ENCODE measurements at places on chromosomes 12 and 14.

- DNase-seq, result no peak
These were observed 124.8 kb downstream of the TMTC3 start for GRCh38 chr12:88266806-88267360.

DNA sequence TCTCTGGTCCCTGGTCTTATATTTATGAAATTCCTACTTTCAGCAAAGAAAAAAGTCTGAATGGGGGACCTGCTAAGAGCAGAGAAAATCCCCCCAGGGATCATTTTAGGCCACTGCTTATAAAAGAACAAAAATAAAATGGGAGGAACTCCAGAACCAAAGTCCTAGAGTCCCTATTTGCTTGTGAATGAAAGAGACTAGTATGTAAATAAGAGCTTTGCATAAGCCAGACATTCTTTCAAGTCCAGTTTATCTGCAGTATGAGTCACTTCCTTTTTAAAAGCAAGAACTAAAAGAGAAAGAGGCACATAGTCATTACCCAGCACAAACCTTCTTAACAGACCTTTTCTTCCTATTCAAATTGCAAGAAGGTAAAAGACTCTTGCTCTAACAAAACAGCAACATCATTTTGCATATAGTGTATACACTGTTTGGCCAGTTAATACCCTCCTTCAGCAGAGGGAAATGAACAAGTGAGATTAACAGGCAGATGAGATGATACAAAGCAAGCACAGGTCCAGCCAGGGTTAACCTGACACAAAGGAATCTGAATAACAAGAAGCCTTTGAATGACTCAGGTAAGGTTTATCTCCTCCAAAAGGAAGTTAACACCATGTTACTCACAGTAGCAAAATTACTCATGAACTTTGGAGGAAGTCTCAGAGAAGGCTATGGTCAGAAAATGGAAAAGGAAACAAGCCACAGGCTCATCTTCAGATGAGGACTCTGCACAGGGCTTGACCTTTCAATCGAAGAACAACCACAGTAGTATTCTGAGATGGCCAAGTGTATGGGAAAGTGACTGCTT, 87.3 kb downstream of the PHLDA1 start:
- DNase-seq, result no peak

- DNase-seq, result peak; percentile 29
These were observed 63.2 kb upstream of the RFX4 start for GRCh38 chr12:106519607-106520021.

- no peak for DNase-seq
These were observed 7.0 kb downstream of the MTHFD1 start for GRCh38 chr14:64394977-64395633.

GRCh38 chr12:114414866-114415524, 9.1 kb upstream of the TBX5 start:
- no peak for DNase-seq

DNA sequence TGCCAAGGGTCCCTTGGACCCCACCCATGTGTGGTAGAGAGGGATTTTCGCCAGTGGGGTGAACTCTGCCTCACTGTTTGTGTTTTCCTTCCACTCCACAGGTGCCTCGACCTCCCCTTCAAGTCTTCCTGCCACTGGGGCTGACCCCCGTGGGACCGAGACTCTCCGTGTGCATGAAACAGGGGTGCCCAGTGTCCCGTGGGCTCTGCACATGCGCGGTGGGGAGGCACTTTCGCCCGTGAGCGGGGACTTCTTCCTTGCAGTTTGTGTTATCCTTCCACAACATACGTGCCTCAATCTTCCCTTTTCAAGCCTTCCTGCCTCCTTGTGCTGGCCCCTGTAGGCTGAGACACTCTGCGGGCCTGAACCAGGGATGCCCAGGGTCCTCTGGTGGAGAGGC, 362.4 kb downstream of the ALG10 start:
- DNase-seq, result no peak

DNA sequence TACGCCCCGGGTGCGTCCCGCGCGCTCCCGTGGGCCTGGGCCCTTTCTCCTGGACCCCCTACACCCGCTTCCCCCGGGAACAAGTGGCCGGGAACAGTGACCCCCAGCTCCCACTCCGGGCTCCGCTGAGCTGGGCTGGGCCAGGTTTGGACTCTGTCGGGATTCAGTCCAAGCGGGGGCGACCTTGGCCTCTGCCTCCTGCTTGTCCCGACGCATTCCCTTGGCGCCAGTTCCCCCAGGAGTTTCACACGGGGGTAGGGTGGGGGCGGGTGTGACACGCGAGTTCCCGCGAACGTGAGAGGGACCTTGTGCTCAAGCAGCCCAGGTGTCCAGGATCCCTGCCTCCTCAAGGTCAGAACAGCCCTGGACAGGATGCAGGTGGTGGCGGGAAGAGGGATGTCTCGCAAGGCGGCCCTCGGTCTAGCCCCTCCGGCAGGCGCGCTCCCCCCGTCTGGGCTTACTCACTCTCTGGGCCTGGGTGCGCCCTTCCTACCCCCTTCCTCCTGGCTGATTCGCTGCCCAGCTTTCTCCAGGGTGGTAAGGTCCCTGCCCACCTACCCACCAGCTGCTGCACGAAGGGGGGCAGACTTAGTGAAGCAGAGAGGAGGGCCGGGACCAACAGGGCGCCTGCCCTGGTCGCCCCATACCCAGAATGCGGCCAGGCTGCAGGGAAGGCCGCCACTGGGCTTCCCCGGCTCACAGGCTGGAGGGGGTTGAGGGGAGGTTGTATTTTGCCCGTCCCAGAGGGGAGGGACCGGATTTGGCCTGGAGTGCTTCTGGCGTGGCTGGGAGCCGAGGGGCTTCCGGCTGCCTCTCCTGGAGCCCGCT, 862 bp downstream of the CRIP2 start:
- DNase-seq, result peak; percentile 77

GRCh38 chr14:22882529-22883172, 371 bp upstream of the REM2 start:
- DNase-seq, result peak; percentile 49

DNA sequence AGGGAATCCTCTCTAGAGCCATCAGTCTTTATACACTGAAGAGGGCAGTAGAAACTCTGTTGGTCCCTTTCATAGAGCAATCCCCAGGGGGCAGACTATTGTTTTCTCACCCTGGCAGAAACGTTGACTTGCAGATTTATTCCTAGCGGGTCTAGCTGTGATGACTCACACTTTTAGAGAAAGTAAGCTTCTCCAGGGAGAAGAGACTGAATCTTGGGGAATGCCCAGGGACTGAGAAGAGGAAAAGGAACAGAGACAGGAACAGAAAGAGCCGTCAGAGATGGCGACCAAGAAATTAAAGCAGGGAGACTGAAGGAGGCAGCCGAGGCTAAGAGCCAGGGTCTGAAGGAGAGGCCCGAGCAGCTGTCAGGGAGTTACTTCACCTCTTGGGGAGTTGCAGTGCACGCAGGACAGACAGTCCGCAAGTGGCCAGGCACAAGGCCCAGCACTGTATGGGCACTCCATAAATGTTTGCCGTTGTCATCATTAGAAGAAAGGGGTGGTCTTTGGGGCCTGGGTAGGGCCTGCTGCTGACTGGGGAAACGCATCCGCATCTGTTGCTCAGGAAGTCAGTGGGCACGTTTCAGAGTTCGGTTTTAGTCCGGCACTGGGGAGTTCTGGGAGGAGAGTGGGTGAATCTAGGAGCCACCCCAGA, 13.0 kb downstream of the PLEKHG6 start:
- DNase-seq, result peak; percentile 72

- no peak for DNase-seq
These were observed 223.4 kb upstream of the GARIN2 start for GRCh38 chr14:66965831-66966230.

- DNase-seq, result no peak
These were observed 171.1 kb downstream of the MON2 start for GRCh38 chr12:62637679-62638078.

DNA sequence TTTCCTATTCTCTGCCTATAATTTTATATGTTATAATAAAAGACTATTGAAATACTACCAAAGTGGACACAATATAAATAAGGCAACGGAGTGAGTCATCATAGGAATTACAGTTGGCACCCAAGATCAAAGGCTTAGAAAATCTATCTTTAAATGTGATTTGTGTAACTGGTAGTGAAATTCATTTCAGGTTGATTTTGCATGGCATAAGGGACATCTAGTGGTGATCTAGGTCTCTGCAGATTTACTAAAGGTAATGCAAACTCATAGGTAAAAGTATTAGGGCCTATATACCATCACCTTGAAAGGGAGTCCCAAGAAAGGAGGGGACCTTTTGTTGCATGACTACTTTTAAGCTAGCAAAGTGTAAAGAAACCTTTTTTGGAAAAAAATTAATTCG, 527.2 kb downstream of the NRXN3 start:
- no peak for DNase-seq
